ENCODE measurements at places on chromosomes 12 and 14. TPM values are rescaled to one million over a fixed set of nuclear protein-coding genes. Genes with fewer than 3 reads are reported as not detected.

SMCO3 gene
- total RNA-seq: not detected

OTX2 gene
- total RNA-seq: not detected

KLRC2 gene
- total RNA-seq: 0.19 TPM

HSP90B1 gene
- total RNA-seq: 528 TPM

CLEC9A gene
- total RNA-seq: not detected

PPTC7 gene
- 7.1 TPM for total RNA-seq

MIA2 gene
- total RNA-seq: 20.0 TPM

ZNF664 gene
- total RNA-seq: 33.6 TPM

ZNF384 gene
- total RNA-seq: 21.8 TPM

TEX52 gene
- total RNA-seq: not detected

CPM gene
- total RNA-seq: 16.2 TPM

RPS29 gene
- 16,337 TPM for total RNA-seq

NKX2-1 gene
- total RNA-seq: 9.1 TPM

PIWIL1 gene
- 0.07 TPM for total RNA-seq

ARL6IP4 gene
- total RNA-seq: 280 TPM

SOAT2 gene
- not detected for total RNA-seq

CCDC60 gene
- total RNA-seq: not detected

CD69 gene
- total RNA-seq: not detected

KIF26A gene
- 1.7 TPM for total RNA-seq

MAPKAPK5 gene
- total RNA-seq: 37.0 TPM

All from airway epithelial cell (primary cell).